ENCODE measurements at places on chromosomes 2 and 18.

- no peak for DNase-seq
Observed at GRCh38 chr18:44520981-44521667, 159.6 kb upstream of the SETBP1 start.

DNA sequence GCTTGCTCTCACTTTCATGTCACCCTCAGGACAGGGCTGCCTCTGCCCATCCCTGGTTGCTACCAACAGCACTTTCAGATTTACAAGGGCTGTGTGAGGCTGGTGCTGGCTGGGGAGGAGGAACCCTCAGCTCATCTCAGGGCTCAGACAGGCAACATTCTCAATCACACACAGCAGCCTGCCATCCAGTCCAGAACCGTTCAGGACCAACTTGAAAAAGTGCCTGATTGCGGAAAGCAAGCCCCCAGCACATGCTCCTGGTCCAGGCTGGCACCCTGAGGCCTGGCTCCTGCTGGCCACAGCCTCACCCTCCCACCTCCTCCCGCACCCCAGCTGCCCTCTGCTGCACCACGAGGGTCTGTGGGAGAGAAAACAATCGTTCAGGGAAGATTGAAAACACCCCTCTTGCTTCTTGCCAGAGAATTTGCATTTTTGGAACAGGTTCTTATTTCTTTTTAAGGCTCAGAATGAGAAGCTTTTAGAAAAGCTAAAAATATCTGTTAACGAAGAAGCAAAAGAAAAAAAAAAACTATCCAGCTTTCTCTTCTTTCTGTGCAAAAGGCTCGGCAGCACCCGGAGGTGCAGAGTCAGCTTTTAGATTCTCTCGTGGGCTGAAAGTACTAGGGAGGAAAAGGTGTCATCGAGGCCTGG lies 403.8 kb upstream of the ID2 start:
- no peak for DNase-seq

DNA sequence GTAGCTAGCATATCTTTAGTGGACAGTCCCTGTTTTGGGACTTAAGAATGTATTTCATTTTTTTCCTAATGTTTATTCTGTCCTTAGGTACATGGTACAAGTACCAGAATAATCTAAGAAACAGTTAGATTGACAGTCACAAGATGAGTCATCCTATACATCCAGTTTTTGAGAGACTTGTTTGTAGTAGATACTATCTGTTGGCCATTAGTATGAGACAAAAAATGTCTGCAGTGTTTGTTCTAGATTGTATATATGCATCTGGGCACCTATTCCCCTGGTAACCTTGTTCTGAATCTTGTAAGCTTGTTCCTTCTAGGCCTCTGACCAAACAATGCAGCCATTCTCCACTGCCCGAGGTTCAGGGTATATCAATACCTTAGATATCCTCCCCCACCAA lies 1343.5 kb downstream of the SUCLG1 start:
- no peak for DNase-seq

DNA sequence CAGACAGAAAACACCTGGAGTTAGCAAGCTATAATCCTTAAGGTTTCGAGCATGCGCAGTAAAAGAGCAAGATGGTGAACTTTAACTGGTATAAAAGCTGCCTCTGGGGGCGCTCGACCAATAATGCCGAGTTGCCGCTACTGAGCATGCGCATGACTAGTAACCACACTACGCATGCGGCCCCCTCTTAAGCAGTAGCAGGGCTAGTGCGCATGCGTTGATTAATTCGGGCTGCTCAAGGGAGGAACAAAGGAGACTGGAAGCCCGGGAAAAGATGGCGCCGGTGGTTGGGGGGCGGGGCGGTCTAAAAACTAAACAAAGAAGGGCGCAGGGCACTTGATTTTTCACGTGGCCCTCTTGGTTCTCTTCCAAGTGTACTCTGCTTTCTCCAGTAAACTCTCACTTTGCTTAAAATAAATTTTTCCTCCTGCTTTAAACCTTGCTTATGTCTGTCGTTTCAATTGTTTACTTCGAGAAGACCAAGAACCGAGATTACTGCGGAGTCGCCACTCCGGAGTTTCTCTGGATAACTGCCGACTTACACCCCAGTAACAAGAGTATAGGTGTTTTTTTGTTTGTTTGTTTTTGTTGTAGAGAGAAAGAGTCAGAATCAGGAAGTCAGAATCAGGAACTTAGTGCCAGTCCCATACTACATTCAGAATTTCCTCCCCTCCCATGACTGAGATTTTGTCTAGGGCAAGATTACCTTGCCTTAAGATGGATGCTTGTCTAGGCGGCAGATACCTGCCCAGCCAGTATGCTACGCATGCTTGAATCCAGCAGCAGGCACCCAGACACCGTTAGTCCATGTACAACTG lies 5.8 kb downstream of the XRCC5 start:
- DNase-seq = peak; percentile 95

- no peak for DNase-seq
Observed at GRCh38 chr18:27942706-27943105, 234.2 kb downstream of the CDH2 start.

GRCh38 chr2:210302326-210302725 lies 12.6 kb downstream of the MYL1 start:
- no peak for DNase-seq

- no peak for DNase-seq
Observed at GRCh38 chr2:144654523-144654922, 134.6 kb upstream of the ZEB2 start.

DNA sequence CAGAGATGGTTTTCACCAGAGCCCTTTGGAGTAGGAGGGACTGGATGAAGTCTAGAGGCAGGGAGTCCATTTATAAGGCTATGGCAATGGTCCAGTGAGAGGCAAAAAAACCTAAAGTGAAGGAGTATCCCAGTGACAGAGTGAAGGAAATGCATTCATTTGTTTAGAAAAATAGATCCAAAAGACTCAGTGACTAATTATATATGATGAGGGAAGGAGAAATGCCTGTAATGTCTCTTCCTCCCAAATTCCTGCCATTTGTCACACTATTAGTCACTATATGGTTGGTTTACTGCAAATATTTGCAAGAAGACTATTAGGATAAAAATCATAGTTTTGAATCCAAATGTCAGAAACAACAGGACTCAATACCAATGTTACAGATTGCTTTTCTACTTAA lies 104.2 kb downstream of the ZNF521 start:
- no peak for DNase-seq

DNA sequence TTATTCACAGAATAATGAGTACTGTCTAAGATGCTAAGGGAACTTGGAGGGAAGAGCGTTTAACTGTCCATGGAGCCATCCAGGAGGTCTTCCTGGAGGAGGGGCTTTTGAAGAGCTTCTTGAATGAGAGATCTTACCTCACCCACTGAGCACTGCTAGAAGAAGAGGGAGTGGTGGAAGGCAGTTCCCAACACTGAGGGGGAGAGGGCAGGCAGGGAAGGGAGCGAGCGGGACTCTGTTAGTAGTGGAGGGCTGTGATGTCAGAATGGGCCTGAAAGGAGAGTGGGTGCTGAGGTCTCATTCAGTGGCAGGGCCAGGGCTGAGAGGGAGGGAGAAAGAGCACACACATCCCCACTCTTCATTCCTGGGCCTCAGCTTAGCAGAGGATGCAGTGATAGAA lies 65.0 kb downstream of the NCK2 start:
- no peak for DNase-seq

DNA sequence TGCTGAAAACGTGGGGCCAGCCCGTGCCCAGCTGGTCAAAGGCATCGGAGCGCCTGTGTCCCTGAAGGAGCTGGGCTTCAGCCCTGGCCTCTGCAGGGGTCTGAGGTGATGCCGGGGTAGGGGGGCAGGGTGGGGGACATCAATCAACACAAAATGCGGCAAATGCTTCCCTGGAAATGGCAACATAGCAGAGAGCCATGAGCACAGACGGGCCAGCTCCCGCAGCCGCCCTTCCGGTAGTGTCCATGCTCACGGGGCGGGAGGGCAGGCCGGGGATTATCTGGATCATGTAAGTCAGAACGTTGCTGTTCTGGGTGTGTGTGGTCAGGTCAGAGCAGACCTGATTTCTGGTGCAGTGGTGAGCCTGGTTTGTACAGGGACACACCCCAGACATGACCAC lies 56.5 kb upstream of the TWIST2 start:
- no peak for DNase-seq

DNA sequence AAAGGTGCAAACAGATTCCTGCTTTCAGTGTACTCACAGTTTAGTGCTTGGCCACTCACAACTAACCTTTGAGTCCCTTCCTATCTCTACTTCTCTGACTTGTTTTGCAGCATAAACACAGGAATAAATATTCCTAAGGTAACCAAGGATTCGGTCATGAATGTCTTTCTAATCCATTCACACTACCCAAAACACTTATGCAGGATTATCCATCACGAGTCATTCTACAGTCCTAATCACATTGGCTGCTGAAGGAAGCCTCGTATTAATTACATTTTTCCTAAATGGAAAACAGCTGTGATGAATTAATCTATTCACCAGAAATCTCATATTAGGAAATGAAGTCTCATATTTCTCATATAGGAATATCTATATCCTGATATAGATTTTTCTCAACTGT lies 16.3 kb downstream of the RDH14 start:
- DNase-seq = no peak

DNA sequence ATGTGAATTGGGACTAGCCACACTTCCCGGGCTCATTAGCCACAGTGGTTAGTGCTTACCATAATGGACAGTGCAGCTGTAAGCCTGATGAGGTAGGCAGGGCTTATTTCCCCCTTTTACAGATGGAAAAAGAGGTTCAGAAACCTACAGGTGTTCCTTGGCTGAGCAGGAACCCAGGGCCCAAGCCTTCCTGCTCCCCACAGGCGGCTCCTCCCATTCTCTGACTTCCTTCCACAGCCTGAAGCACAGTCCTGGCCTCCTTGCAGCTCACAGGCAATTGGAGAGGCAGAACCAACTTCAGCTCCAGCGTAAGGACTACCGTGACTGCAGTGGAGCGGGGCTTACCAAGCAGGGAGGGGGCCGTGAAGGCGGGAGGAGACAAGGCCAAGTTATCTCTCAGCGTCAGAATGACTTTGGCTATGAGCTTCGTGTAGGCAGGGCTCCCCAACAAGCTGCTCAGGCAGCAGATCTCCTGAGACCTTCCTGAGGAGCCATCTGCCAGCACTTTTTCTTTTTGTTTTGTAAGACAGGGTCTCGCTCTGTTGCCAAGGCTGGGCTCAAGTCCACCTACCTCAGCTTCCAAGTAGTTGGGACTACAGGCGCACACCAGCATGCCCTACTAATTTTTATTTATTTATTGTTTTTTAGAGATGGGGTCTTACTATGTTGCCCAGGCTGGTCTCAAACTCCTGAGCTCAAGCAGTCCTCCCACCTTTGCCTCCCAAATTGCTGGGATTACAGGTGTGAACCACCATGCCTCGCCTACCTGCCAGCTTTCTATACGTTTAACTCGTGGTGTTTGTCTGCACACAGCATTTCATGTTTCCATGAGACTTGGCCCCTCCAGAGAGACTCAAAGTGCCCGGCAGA lies 34.2 kb upstream of the NT5DC4 start:
- no peak for DNase-seq

DNA sequence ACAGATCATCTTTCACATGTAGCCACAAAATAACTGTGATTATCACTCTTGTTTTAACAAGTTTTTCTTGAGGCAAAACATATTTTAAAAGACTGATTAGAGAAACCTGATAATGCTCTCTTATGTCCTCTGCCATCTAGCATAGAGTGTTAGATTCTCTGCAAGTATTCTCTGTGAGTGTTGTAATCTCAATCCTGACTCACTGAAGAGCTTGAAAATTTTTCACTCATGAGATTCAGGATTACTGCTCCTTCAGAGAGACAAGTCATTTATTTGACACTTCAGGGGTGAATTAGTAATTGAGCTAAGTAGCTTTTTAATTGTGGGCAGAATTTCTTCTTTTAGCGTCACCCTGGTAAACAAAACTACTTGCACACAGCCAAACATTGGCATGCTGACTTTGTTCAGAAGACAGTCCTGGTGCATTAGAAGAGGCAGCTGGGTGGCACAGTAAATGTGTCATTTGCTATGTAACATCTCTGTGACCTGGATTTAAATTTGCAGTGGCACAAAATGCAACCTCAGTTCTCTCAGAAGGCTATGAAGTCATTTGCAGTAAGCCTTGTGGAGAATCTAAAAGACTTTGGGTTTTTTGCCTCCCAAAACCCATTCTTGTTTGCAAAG lies 172.9 kb downstream of the LRP1B start:
- DNase-seq = no peak

DNA sequence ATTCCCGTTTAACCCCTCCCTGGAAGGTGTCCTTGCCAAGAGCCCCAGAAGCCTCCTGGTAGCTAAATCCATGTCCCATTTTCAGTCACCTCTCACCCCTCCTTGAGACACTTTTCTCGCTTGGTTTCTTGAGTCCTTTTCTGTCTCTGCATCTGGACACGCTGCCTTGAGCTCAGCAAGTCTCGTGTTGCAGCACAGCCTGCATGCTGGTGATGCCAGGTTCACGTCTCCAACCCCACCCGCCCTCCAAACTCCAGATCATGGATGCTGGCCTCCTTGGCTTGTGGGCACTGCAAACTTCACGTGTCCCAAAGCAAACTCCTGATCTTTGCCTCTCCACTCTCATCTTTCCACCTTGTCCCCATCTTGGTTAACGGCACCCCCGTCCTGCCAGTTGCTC lies 39.3 kb downstream of the CENPO start:
- no peak for DNase-seq

GRCh38 chr2:105738658-105739241 lies 6.0 kb upstream of the NCK2 start:
- no peak for DNase-seq

- no peak for DNase-seq
Observed at GRCh38 chr2:9824956-9825720, 18.1 kb upstream of the TAF1B start.

- DNase-seq = no peak
Observed at GRCh38 chr18:37527395-37527794, 38.2 kb downstream of the CELF4 start.

DNA sequence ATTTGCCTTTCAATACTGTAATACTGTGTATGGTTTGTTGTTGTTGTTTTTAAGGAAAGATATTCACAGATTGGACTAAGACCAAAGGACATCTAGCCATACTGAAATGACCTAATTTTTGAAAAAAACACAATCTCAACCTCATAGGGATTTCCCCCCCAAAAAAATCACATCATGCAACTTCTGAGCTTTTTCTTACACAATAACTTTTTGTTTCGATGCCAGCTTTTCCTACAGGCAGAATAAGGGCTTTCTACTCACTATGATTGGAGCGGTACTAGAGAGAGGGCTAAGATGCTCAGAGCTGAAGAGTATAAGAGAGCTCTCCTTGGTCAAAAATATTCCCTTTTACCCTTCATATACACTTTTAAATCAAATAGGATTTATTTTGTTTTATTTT lies 32.4 kb upstream of the SLC3A1 start:
- no peak for DNase-seq

DNA sequence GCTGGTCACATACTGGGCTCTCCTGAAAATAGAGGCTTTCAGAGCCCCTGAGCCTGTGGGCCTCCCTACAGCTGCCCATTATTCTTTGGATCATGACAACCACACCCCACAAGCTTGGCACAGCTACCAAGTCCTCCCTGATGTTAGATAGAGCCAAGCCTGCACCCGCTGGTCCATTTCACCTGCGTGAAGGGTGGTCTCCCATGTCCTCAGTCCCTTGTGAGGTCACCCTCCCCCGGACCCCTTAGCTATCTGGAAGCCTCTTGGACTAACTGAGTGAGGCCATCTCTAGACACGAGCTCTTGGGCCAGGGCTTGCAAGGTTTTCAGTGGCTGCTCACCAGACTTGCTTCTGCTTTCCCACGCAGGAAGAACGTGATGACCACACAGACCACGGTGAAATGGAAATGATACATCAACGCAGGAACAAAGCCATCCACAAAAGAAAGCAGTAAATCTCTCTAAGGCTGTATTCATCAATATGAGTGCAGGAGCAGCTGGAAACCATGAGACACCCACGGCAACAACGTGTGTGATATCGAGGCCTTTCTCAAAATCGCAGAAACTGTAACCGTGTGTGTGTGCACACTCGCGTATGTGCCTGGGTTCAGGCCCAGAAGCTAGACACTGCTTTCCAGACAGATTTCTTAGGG lies 10.1 kb upstream of the MAL start:
- DNase-seq = no peak
